ENCODE measurements at places on chromosomes 4 and X.

DNA sequence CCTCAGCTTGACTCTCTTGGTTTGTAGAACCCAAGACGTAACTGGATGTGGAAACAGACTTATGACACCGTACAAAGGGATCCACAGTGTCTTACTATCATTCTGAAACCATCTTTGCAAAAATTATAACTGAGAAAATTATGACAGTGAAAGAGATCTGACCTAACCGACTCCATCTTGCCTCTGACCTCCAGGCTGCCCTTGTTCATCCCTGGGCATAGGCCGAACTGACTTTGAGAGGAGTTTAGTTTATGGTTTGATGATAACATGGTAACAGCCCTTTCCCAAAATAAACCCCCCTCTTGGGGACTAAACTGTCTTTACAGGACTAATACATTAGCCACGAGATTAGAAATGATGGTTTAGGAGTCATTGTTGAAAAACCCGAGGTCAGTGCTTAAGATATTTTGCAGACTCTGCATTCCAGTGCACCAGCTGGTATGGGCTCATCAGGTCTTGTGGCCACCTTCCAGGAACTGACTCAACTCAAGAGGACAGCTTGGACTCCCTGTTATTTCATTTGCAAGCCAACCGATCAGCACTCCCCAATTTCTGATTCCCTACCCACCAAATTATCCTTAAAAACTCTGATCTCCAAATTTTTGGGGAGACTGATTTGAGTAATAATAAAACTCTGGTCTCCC lies 49.6 kb downstream of the CASP3 start:
- no peak for DNase-seq

- DNase-seq = no peak
These were observed 84.4 kb downstream of the FBXW7 start for GRCh38 chr4:152451496-152451895.

DNA sequence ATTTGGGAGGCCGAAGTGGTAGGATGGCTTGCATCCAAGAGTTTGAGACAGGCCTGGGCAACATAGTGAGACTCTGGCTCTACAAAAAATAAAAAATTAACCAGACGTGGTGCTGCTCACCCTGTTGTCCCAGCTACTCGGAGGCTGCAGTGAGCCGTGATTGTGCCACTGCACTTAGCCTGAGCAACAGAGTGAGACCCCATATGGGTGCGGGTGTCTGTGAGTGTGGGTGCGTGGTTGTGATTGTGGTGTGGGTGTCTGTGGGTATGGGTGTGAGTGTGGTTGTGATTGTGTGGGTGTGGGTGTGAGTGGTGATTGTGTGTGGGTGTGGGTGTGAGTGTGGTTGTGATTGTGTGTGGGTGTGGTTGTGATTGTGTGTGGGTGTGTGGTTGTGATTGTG lies 114.6 kb downstream of the UBE2K start:
- DNase-seq = no peak

DNA sequence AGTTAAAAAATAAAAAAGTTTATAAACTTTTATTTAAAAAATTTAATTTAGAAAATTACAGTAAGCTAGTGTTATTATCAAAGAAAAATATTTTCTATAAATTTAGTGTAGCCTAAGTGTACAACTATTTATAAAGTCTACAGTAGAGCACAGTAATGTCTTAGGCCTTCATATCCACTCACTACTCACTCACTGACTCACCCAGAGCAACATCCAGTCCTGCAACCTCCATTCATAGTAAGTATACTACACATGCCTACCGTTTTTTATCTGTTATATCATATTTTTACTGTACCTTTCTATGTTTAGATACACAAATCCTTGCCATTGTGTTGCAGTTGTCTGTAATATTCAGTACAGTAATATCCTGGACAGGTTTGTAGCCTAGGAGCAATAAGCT lies 129.0 kb upstream of the FAM47B start:
- DNase-seq = no peak

- DNase-seq = no peak
These were observed 40.8 kb upstream of the SOD3 start for GRCh38 chr4:24754571-24754970.

DNA sequence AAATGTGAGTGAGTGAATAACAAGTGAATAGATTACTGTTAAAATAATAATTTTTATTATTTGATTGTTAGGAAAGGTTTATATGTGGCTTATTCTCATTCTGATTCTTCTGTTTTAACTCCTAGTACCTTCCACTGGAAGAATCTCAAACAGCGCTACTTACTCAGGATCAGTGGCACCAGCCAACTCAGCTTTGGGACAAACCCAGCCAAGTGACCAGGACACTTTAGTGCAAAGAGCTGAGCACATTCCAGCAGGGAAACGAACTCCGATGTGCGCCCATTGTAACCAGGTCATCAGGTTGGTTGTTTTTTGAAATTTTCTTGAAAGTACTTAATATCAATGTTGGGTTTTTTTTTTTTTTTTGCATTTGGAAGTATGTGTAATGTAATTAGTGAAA lies 117.6 kb upstream of the BMPR1B start:
- no peak for DNase-seq

DNA sequence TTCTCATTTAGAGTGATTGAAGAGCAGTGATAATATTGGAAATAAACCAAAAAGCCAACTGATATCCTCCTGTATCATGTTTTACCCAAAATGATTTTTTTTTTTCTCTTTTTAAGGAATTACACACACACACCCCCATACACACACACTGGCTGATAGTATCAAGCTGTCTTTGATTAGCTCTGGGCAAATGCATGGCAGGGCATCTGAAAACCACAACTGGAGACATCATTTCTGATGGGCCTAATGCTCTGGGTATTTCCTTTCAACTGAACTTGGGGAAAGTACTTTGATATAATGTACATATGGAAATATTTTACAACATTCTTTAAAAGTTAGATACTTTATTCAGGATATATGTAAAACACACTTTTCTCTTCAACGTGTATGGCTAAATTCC lies 14.2 kb upstream of the OSTC start:
- DNase-seq = no peak

DNA sequence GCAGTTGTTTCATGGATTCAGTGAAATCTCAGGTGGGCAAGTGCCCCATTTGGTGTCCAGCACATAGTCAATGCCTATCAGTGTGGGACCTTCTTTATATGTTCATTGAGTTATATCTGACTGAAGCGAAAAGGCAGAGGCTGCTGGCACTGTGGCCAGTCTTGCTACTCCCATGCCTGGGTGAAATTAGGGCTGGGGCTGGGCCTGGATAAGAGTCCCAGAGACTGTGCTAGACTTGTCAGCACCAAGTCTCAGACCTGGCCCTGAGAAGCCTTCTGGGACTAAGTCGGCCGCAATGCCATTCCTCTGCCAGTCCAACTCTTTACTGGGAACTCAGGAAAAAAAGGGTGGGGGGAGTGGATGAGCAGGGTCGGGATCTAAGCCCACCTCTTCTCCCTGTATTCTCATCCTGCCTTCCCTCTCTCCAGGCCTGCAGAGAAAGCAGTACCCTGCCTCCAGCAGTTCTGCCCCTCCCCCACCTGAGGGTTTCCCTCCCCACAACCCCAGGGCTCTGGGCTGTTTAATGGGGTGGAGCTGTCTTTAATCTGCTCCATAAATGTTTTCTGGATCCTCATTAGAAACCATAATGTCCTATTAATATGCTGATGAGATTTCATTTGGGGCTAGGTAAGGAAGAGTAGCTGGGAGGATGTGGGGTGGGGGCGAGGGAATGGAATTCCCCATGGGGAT lies 153.5 kb upstream of the PJA1 start:
- DNase-seq = no peak

- no peak for DNase-seq
These were observed 272.8 kb upstream of the PUDP start for GRCh38 chrX:7420717-7421116.

DNA sequence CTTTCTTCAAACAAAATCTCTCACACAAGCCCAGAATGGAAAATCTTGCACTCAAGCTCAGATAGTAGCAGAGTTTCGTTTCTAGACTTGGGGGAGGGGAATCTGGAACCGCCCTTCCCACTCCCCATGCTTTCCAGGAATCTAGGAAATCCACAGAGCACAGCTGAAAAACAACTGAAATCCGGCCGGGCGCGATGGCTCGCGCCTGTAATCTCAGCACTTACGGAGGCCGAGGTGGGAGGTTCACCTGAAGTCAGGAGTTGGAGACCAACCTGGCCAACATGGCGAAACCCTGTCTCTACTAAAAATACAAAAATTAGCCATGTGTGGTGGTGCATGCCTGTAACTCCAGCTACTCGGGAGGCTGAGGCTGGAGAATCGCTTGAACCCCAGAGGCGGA lies 127.3 kb upstream of the SLC34A2 start:
- no peak for DNase-seq

DNA sequence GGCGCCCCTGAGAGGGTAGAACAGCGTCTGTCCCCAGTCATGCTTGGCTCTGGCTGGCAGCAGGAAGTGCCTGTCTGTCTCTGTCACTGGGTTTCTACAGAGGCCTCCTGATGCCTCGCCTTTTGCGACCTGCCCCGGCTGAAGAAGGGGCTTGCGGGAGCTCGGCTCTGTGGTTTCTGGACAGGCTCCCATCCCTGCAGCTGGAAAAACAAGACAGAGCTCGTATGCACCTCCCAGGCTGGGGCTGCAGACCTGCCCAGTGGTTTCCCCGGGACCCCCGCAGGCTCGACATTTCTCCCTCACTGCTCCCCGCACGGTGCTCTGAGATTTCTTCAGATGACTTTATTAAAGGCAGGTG lies 57.0 kb upstream of the SORCS2 start:
- DNase-seq = no peak

DNA sequence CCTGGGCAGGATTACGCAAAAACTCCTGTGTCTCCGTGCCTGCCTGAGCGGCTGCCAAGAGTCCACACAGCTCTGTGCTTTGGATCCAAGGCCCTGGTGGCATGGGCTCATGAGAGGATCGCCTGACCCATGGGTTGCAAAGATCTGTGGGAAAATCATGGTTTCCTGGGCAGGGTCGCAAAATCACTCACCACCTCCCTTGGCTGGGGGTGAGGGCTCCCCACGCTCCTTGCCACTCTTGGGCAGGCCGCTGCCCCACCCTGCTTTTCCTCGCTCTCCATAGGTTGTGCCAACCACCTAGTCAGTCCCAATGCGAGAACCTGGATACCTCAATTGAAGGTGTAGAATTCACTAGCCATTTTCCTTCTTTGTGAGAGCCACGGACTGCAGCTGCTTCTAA lies 66.5 kb upstream of the MAGEB18 start:
- no peak for DNase-seq

DNA sequence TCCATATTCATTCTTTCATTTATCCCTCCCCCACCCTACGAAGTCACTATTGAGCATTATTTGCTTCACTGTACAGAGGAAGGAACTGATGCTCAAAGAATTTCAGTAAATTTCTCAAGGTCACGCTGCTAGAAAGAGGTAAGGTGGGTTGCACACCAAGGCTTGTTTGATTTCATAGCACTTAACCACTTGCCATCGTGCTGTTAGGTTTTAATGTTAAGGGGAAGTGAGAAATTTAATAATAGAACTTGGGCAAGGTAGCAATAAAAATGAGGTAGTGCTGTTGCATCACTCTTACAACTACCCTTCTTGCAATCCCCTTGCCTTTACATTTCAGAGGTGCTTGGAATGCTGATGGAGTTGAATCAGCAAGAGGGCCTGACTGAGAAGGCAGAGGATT lies 343.1 kb downstream of the MID1IP1 start:
- DNase-seq = no peak

DNA sequence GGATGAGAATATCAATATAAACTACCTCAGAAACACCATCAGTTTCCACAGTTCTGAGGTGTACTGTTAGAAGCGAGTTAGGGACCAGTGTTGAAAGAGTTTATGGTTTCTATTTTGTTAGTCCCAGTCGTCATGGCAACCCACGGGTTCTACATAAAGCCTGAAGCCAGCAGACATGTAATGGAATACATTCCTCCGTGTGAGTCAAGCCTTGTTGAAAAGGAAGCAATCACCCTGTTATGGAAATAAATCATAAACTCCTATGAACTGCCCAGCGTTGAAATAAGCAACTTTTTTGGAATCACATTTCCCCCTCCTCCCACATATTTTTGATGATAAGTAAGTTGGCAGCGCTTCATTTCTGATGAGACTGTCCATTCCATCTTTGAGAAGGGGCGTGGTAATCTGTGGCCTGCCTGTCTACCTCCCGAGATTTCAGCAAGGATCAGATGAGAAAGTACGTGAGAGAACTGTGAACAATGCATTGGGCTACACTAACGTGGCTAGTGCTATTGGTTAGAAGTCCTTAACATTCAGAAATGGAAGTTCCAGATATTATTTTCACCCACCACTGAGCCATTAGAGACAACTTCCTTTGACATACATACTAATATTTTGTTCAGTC lies 40.4 kb upstream of the PDHA1 start:
- DNase-seq = no peak

DNA sequence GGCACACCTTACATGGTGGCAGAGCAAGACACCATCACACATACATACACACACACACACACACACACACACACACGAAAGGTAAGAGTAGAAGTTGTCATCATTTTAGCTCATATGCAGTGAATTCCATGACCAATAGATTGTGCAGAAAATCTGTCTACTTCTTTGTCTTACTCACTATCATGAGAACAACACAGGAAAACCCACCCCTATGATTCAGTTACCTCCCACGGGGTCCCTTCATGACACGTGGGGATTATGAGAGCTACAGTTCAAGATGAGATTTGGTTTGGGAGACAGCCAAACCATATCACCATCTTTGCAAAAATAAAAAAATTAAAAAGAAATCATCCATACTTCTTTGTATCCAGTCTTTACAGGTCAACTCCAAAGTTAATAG lies 221.1 kb downstream of the BMPR1B start:
- DNase-seq = no peak

DNA sequence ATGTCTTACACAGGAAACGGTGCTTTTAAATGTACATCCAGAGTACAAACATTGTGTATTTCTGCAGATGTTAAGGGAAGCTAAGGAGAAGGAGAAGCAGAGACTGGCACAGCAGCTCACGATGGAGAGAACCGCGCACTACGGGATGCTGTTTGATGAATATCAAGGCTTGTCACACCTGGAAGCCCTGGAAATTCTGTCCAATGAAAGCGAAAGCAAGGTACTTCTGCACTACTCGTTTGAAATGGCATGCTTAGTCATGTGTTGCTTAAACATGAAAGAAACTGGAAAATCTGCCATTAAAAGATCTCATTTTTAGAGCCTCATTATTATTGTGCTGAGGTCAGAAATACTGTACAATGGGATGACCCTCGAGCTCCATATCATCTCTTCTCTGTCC lies 47.2 kb downstream of the FAM114A1 start:
- DNase-seq = no peak

GRCh38 chrX:22526339-22526738 lies 253.6 kb downstream of the CBLL2 start:
- DNase-seq = no peak

DNA sequence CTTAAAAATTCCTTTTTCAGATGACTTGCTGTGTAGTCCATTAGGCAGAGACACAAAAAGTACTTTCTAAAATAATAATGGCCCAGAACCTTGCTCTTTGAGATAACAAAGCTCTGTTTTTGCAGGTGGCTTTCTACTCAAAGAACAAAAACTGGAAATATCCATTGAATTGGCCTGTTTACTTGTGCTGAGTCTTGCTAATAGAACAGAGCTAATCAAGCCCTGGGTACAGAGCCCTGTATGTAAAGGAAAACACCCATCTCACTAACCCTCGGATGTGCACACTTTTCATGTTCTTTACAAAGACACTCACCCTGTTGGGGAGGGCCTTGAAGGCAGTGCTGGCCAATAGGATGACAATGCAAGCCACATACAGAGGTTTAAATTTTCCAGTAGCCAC lies 27.0 kb upstream of the LNX1 start:
- DNase-seq = no peak

- no peak for DNase-seq
These were observed 119.4 kb downstream of the AKAP4 start for GRCh38 chrX:50081282-50081889.

- DNase-seq = no peak
These were observed 156.6 kb upstream of the TLL1 start for GRCh38 chr4:165716472-165716871.

- DNase-seq = no peak
These were observed 1.7 kb upstream of the NXT2 start for GRCh38 chrX:109534933-109535332.

All from stimulated activated CD4-positive, alpha-beta T cell treated with anti-CD3 and anti-CD28 coated beads, TNF-alpha, amount 100 ng/mL, for 48 hours (primary cell).